ENCODE measurements at places on chromosomes 11 and 22. TPM values are rescaled to one million over a fixed set of nuclear protein-coding genes. Genes with fewer than 3 reads are reported as not detected.

GRCh38 chr22:44360668-44361381 is 48.1 kb upstream of the SHISAL1 start:
- peaks cover 48% of the 10 kb centered on the region for H3K4me1 ChIP-seq
- H3K4me3 ChIP-seq, result no peak overlapping the region
- H3K27ac ChIP-seq, result peak overlapping the region; percentile 91
- peak; percentile 80 for DNase-seq

GRCh38 chr11:124900464-124900863 is 2.8 kb upstream of the ROBO4 start:
- H3K27ac ChIP-seq, result peak overlapping the region; percentile 77
- peaks cover 37% of the 10 kb centered on the region for H3K4me1 ChIP-seq
- no peaks in the 10 kb centered on the region for H3K36me3 ChIP-seq
- no peak overlapping the region for H3K4me3 ChIP-seq
- no peaks in the 10 kb centered on the region for H3K27me3 ChIP-seq

- peaks cover 4% of the 10 kb centered on the region for H3K36me3 ChIP-seq
- H3K4me3 ChIP-seq, result no peak overlapping the region
- H3K4me1 ChIP-seq, result peaks cover 24% of the 10 kb centered on the region
- peak overlapping the region; percentile 43 for H3K27ac ChIP-seq
- DNase-seq, result peak; percentile 83
- H3K27me3 ChIP-seq, result no peaks in the 10 kb centered on the region
Observed at GRCh38 chr11:122661182-122661945, 5.8 kb downstream of the UBASH3B start.

DNA sequence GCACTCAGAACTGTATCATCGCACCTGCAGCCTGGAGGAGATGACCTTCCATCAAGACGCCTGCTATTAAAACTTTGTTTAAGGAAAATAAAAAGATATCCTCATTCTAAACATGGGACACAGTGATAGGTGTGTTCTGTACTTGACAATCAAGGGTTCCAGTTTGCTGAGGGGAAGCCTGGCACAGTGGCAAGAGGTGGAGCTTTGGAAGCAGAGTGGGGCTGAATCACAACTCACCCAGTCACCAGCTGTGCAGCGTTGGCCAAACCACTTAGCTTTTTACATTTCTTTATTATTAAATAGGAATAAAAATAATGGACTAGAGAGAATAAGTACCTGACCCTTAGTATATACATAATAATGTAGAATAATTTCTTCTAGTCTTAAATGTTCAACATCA is 220.7 kb downstream of the TENM4 start:
- peak; percentile 19 for DNase-seq
- H3K27ac ChIP-seq, result no peak overlapping the region
- no peaks in the 10 kb centered on the region for H3K27me3 ChIP-seq
- no peak overlapping the region for H3K4me3 ChIP-seq

DNA sequence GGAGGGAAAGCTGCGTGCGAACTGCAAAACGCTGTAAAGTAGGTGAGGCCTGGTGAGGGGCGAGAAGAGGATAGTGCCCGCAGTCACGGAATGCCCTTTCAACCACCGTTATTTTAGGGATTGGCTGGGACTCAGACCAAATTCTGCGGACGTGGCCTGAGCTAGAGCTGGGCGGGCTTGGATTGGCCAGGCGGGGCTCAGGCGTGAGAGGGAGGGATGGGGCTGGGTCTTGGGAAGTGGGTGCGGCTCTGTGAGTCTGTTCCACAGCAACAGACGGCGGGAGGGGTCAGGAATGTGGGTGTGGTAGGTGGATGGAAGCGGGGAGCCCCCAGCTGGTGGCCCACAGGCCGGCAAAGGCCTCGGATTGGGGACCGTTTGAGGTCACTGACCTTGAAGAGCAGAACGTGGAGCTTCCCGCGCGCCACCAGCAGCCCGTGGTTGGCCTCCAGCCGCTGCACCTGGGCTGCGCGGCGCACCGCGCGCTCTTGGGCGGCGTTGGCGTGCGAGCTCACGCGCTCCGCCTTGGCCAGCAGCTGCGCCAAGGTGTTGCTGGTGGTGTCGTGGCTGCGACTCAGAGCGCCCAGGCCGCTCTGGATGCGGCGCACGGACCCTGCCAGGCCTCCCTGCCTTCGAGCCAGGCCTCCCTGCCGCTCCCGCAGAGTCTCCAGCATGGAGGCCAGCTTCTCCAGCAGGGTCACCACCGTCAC is 444 bp downstream of the CAVIN3 start:
- H3K27me3 ChIP-seq, result no peaks in the 10 kb centered on the region
- peak; percentile 91 for DNase-seq
- peaks cover 15% of the 10 kb centered on the region for H3K4me1 ChIP-seq
- H3K27ac ChIP-seq, result peak overlapping the region; percentile 99
- peak overlapping the region; percentile 69 for H3K4me3 ChIP-seq

DNA sequence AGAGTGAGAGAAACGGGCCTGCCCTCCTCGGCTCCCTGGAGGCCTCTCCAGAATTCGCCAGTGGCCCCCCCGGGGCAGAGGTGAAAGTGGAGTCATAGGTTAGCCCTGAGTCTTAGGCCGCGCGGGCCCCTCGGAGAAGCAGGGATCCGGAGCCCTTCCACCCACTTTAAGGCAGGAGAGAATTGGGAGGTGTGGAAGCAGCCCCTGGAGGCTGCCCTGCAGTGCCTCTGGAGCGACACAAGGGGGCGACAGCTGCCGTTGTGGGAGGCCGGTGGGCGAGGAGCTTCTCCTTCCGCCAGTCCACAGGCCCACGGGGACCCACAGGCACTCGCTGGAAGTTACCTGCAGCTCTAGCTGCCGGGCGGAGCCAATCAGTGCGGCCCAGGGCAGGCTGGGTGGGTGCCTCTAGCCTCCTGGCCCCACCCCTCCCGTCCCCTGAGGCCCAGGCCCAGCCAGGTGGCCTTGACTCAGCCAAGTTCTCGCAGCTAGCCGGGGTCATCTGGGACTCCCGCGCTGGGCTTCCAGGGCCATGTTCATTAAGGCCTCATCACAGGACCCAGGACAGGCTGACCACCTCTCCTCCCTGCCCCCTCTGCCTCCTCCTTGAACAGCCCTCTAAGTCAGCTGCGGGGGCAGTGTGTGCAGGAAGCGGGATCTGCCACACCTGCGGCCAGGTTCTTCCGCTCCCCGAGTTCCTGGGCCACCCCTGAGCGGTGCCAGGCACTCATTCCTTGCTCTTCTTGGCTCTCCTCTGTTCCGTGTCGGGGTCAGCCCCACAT is 5.0 kb downstream of the DGKZ start:
- DNase-seq, result no peak
- H3K4me1 ChIP-seq, result peaks cover 18% of the 10 kb centered on the region
- no peak overlapping the region for H3K27ac ChIP-seq
- no peak overlapping the region for H3K4me3 ChIP-seq
- no peaks in the 10 kb centered on the region for H3K36me3 ChIP-seq

DNA sequence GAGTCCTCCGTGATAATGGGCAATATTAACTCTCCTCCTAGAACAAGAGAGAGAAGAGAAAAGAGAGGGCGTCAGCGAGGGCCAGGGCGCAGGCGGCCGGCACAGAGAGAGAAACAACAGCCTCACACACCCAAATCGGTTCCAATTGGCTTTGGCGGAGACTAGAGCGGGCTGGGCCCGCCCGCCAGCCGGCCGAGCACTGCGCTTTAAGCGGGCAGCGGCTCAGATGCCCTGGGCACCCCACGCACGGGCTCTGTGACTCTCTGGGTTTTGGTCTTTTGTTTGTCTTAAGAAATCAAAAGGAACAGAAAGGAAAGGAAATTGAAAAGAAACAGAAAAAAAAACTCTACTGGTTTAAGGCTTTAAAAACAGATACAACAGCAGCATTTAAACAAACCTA is 17.0 kb downstream of the SLC22A12 start:
- H3K4me1 ChIP-seq, result no peaks in the 10 kb centered on the region
- H3K27ac ChIP-seq, result no peak overlapping the region
- H3K27me3 ChIP-seq, result peaks cover 64% of the 10 kb centered on the region
- DNase-seq, result peak; percentile 5
- no peaks in the 10 kb centered on the region for H3K36me3 ChIP-seq

- no peak overlapping the region for H3K4me3 ChIP-seq
- H3K36me3 ChIP-seq, result no peaks in the 10 kb centered on the region
- no peak overlapping the region for H3K27ac ChIP-seq
- H3K4me1 ChIP-seq, result no peaks in the 10 kb centered on the region
- DNase-seq, result no peak
Observed at GRCh38 chr22:43627485-43628213, 184.5 kb downstream of the EFCAB6 start.

The GDPD4 gene
- total RNA-seq, result not detected

The OR51E1 gene
- not detected for total RNA-seq

Measured in IMR-90 (cell line).